ENCODE measurements at places on chromosomes 13 and 19.

- DNase-seq, result no peak
Measured at GRCh38 chr13:83716121-83716520, 166.2 kb downstream of the SLITRK1 start.

- peak; percentile 23 for DNase-seq
Measured at GRCh38 chr13:32010136-32010535, 21.4 kb upstream of the FRY start.

GRCh38 chr13:97367016-97367822 is 66.8 kb upstream of the RAP2A start:
- DNase-seq, result peak; percentile 81

DNA sequence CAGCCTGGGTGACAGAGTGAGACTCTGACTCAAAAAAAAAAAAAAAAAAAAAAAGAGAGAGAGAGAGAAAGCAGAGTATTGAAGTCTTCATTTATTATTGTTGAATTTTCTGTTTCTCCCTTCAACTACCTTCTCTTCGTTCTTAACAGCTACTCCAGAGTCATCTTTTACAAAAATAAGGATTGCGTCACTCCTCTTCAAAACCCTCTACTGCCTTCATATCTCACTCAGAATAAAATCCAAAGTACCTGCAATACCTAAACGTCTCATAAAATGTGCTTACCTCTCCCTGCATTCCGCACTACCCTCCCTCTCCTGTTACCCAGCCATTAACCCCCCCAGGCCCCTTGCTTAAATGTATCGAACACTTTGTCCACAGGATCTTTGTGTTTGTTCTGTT is 17.4 kb upstream of the RPL21 start:
- DNase-seq, result no peak

DNA sequence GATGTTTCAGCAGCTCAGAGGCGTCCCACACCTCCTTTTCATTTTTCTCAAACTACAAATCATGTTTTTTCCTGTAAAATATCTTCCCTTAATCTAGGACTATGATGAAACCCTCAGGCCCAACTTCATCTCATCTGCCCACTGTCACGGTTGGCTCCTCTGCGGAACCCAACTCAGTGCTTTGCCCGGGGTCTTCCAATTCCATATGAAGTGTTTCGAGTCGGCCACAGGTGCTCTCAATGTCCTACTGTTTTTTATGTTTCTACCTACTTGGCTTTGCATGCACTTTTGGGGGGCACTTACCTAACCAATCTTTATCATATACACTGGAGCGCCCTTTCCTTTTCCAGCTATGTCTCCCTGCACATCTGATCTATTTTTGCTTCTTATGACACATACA is 28.1 kb downstream of the COL4A1 start:
- no peak for DNase-seq

- DNase-seq, result peak; percentile 93
Measured at GRCh38 chr13:111210544-111211469, 95.7 kb downstream of the ARHGEF7 start.

DNA sequence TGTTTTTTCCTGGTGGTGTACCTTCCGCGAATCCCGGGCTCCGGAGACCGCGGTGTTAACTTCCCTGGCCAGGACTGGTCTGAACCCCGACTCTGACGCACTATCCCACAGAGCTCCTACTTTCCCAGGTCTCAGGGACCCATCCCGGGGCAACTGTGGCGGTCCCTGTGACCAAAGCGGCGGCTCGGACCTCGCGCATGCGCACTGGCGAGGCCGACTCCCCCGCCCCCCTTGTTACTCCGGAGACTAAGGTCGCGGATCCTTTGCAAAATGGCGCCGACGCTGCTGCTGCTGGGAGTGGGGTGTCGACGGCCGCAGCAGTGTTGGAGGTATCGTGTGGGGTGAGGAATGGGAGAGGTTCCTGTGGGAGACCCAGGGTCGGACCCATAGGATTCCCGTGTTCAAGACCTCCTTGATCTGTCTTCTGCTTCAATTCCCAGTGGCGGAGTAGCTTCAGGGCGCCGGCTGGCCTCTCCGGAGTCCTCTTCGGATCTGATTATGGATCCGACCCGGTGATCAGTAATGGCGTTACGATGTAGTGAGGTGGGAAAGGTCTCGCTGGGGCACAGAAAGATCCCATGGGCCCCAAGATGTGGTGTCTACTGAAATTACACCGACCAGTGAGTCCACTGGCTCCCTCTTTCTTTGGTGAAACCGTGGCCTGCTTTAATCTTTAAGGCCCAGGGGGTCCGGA is 66.6 kb upstream of the ZNF527 start:
- DNase-seq, result no peak

DNA sequence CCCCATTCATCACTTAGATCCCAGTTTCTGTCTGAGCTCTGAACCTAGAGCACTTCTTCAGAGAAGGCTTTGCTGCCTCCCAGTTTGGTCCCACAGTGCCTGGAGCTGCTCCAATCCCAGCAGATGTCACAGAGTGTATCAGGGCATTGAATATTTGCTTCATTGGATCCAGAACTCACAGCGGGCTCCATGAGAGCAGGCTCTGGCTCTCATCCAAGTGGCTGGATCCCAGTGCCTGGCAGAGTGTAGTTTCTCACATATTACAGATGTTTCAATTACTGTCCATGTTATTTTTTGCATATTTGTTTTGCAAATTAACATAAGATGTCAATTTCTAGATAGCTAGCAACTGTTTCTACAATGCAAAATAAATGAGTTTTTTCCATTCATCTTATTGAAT is 50.6 kb downstream of the MYO16 start:
- DNase-seq, result no peak

DNA sequence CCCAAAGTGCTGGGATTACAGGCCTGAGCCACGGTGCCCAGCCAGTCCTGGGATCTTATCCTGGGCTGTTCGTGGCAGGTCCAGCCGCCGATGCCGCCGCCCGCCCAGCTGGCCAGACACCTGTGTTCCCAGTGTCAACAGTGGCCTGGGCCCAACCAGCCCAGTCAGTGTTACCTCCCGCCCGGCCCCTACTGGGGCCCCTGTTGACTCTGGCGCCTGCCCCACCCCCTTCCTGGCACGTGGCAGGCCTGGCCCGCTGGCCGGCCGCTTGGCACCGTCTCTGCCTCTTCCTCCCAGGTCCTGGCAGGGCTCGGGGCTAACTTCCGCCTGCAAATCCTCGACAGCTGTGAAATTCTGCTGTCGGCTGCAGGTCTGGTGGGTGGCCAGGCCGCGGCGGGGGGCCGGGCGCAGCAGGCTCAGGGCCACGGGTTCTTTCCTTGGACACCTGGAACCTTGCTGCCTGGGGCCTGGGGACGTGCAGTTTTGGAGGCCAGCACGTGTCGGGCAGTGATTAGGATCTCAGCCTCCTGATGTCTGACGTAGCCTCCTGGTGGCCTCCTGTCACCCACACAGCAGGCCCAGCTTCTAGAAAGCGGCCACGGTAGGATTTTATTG is 9.1 kb downstream of the ARID3A start:
- peak; percentile 50 for DNase-seq

DNA sequence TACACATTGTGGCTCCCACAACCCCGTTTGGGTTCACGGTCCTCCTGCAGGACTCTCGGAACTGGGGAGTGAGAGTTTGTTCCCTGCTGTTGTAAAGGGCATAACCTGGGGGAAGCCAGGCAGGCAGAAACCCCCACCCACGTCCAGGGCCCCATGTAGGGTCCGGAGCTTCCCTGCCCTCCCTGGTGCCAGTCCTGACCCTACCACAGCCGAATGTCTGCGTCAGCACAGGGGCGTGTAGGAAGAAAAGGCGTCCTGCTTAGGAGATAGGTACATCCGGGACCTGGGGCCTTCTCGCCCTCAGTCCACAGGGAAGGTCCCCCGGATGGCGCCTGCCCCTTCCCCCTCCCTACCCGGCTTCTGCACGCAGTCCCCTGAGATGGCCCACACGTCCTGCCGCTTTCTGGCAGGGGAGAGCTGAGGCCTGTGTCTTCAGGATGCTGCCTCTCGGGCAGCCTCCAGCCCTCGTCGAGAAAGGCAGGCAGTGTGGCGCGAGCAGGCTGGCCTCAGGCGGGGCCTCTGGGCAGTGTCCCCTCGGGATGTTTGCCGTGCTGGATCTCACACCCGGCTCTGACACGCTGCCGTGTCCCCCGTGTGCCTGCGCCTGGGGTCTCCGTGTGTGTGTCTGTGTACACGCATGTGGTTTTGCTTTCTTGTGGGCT is 19.1 kb downstream of the CSNK1G2 start:
- DNase-seq, result no peak

- no peak for DNase-seq
Measured at GRCh38 chr13:35722458-35723052, 246.1 kb upstream of the MAB21L1 start.

DNA sequence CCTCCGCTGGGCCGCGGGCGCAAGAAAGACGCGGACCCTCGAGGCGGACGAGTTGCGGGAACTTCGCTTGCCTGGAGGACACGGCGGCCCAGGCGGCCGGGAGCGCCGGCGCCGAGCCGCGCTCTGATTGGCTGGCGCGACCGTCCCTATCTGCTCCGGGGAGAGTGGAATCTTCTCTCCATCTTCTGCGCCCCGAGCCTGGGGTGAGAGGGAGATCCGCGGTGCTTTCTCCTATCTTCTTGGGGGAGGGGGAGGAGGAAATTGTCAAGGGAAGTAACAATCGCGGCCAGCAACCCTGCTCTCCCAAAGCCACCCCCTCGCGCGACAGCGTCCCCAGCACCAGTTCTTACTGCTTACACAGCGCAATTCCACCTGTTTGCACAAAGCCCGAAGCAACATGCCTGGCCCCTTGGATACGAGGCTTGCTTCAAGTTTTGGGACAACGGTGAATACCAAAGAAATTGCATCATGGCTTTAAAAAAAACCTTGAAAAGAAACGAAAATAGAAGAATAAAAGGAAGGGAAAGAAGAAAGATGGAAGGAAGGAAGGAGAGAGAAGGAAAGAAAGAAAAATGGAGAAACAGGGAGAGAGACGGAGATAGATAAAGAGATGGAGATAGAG is 4.8 kb downstream of the SOX21 start:
- DNase-seq, result no peak

DNA sequence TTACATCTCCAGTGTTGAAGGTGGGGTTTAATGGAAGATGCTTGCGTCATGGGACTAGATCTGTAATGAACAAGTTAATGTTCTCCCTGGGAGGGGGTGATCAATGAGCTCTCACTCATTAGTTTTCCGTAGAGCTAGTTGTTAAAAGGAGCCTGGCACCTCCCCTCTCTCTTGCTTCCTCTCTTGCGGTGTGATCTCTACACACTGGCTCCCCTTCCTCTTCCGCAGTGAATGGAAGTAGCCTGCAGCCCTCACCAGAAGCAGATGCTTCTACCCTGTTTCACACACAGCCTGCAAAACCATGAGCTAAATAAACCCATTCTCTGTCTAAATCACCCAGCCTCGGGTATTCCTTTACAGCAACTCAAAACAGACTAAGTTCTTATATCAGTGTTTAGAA is 318.8 kb downstream of the SLITRK1 start:
- no peak for DNase-seq

GRCh38 chr19:2582984-2583956 is 107.3 kb downstream of the GADD45B start:
- DNase-seq, result peak; percentile 37

- peak; percentile 23 for DNase-seq
Measured at GRCh38 chr19:38210458-38210987, 13.5 kb downstream of the DPF1 start.

GRCh38 chr13:105758918-105759860 is 776.3 kb downstream of the EFNB2 start:
- no peak for DNase-seq

- peak; percentile 73 for DNase-seq
Measured at GRCh38 chr13:25249001-25249543, 38.2 kb downstream of the MTMR6 start.

DNA sequence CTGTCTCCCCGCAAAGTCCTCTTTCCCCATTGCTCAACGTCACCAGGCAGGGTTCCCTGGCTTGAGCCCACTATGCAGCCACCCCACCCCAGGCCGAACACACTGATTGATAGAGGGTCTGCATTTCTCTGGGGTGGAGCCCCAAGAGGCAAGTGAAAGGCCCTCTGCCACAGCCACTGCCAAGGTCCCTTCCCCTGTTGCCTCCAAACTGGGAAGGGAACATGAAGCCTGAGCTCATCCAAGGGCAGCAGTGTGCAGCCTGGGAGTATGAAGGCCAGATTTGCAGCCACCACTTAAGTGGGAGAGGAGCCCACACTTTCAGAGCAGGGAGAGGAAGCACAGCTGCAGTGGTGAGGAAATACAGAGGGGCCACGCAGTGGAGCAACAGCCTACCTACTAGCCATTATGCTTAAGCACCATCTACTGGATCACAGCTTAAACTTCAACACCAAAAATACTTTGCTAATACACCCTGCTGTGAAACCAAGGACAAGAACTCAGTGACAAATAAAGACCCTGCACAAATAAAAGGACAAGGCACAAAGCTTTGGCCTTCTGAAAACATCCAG is 48.6 kb downstream of the UBL3 start:
- peak; percentile 56 for DNase-seq

- no peak for DNase-seq
Measured at GRCh38 chr13:24145674-24146073, 14.8 kb upstream of the SPATA13 start.

DNA sequence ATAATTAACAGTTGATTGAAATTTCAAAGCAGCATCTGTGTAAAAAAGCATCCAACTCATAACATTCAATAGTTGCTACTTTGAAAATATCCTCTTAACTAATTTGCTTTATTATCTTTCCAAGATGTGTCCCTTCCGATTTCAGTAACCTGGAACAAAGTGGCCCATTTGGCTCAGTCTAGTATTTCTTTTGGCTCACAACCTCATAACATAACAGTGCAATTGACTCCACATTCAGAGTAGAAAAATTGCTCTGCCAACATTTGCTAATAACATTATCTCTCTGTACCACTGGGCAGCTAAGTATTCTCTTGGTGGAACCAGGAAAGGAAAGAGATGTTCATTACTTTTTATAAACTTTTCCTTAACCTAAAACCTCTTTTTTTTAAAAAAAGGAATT is 571.1 kb upstream of the ARGLU1 start:
- DNase-seq, result no peak

- no peak for DNase-seq
Measured at GRCh38 chr13:73162912-73163911, 104.4 kb downstream of the KLF5 start.

DNA sequence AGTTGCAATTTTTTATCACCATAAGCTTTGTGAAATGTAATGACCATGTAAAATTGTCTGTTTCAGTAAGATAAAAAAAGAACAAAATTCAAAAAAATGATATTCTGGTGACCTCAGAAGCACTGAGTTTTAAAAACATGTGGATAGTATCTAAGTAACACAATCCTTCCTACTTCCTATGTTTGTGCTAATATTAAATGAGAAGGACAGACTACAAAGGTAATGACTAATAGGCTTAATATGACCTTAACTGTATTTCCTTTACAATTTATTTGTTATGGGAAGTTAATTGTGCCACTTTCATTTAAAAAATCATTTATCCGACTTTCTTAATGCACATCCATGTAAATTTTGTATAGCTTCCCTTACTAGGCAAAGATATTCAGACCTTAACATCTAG is 1030.4 kb upstream of the ATXN8OS start:
- no peak for DNase-seq

- DNase-seq, result peak; percentile 82
Measured at GRCh38 chr19:45492627-45493470, 4.0 kb downstream of the RTN2 start.

DNA sequence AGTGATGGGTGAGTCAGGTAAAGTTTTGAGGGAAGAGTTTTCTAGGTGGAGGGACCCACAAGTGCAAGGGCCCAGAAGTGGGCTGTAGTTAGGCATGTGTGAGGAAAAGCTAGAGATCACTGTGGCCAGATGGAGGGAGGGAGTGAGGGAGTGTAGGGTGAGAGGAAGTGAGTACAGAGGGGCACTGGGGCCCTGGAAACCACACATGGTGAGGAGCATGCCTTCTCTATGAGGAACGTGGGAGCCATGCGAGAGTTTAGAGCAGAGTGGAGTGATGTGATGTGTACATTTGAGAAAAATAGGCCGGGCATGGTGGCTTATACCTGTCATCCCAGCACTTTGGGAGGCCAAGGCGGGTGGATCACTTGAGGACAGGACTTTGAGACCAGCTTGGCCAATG is 14.7 kb upstream of the SHKBP1 start:
- DNase-seq, result no peak
